ENCODE measurements at places on chromosomes 16 and 17. TPM values are rescaled to one million over a fixed set of nuclear protein-coding genes. Genes with fewer than 3 reads are reported as not detected.

Gene COPRS
- total RNA-seq, result 163 TPM

Gene ZNF785
- total RNA-seq, result not detected

Gene SLC35G6
- total RNA-seq, result not detected

Gene ACE
- total RNA-seq, result 0.72 TPM

Gene STUB1
- total RNA-seq, result 108 TPM

Gene NEUROD2
- not detected for total RNA-seq

Gene PLEKHH3
- 11.4 TPM for total RNA-seq

Gene TNFSF13
- total RNA-seq, result 1.9 TPM

Gene KRT17
- 1.2 TPM for total RNA-seq

Gene OR2C1
- total RNA-seq, result not detected

Gene ADAD2
- total RNA-seq, result not detected

Gene C1QTNF8
- total RNA-seq, result not detected

Gene OR1A1
- not detected for total RNA-seq

Gene HBA1
- 0.91 TPM for total RNA-seq

Gene NECAB2
- total RNA-seq, result 3.0 TPM

Gene PYDC1
- total RNA-seq, result not detected

Gene SPEM2
- total RNA-seq, result 0.10 TPM

Gene TERB1
- total RNA-seq, result not detected

Gene TPSG1
- not detected for total RNA-seq

Gene EVI2B
- total RNA-seq, result not detected

Gene KRTAP16-1
- total RNA-seq, result not detected

Gene SHISA6
- total RNA-seq, result not detected

Gene CDH11
- 0.63 TPM for total RNA-seq

Gene MYH3
- 0.91 TPM for total RNA-seq

Gene SLC2A4
- 0.13 TPM for total RNA-seq

Gene QPRT
- total RNA-seq, result 1.1 TPM

Gene CASKIN1
- total RNA-seq, result 3.9 TPM

Gene ALDH3A1
- 928 TPM for total RNA-seq

Gene CTF1
- 0.23 TPM for total RNA-seq

Gene EDC4
- 65.8 TPM for total RNA-seq

Gene CDYL2
- 0.46 TPM for total RNA-seq

Data from A549 treated with CpdA at 1 μM for 4 hours (cell line).